ENCODE measurements at places on chromosomes 13 and 19. TPM values are rescaled to one million over a fixed set of nuclear protein-coding genes. Genes with fewer than 3 reads are reported as not detected.

Gene PCDH17
- total RNA-seq: 8.9 TPM

Gene ZNF90
- total RNA-seq: 0.71 TPM

Gene LGI4
- 52.9 TPM for total RNA-seq

DNA sequence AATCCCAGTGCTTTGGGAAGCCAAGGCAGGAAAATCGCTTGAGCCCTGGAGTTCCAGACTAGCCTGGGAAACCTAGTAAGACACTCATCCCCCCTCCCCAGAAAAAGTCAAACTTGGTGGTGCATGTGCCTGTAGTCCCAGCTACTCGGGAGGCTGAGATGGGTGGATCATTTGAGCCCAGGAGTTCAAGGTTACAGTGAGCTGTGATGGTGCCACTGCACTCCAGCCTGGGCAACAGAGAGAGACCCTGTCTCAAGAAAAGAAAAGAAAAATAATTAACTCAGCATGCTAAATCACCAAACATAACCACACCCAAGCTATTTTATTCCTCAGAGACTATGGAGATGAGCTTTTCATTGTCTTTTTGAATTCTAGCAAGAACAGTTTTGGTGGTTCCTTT is 56.2 kb upstream of the SCEL start:
- no peak overlapping the region for H3K27ac ChIP-seq
- H3K36me3 ChIP-seq: no peaks in the 10 kb centered on the region
- peaks cover 14% of the 10 kb centered on the region for H3K4me1 ChIP-seq
- H3K4me3 ChIP-seq: no peak overlapping the region
- DNase-seq: no peak

DNA sequence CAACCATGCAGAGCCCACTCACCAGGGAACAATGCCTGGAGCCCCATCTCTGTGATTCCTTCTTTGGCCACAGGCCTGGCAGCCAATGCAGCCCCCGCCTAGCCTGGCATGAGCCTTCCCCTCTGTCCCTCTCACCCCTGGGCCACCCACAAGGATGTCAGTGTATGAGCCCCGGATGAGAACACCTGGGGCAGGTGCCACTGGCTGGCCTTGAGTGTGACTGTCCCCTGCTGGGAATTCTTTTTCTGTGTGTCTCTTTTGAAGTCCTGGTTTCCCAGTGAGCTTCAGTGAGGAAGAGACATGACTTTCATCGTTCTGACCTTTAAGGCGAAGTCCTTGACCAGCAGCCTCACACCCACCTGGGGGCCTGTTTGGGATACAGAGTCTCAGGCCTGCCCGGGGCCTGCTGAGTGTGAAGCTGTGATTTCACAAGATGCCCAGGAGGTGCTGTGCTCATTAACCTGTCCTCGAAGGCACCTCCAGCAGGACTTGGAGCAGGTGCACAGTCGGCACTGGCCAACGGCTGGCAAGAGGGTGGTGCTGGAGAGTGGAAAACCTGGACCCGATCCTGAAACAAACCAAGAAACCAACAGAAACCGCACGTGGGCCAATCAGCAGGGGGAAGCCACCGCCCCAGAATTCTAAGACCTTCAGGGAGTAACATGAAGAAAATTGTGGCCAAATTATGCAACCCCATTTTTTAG is 27.4 kb upstream of the SPACA7 start:
- no peak overlapping the region for H3K4me3 ChIP-seq
- H3K27me3 ChIP-seq: peaks cover 56% of the 10 kb centered on the region
- DNase-seq: no peak
- H3K4me1 ChIP-seq: no peaks in the 10 kb centered on the region

- H3K36me3 ChIP-seq: peaks cover 51% of the 10 kb centered on the region
- no peak overlapping the region for H3K4me3 ChIP-seq
- no peaks in the 10 kb centered on the region for H3K27me3 ChIP-seq
- H3K4me1 ChIP-seq: peaks cover 41% of the 10 kb centered on the region
- H3K27ac ChIP-seq: no peak overlapping the region
Measured at GRCh38 chr19:44647144-44647543, 3.4 kb downstream of the PVR start.

DNA sequence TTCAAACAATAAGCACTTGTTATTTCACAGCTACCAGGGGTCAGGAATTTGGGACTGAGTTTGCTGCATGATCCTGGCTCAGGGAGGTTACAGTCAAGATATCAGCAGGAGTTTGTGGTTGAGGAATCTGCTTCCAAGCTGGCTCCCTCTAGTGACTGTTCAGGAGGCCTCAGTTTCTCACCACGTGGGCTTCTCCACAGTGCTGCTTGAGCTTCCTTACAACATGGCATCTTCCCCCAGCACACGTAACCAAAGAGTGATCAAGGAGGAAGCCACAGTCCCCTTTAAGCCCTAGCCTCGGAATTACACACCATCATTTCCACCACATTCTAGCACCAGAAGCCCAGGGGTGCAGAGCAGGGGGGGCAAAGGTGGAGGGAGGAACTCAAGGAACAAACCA is 28.8 kb downstream of the CELF5 start:
- no peak for DNase-seq
- H3K27ac ChIP-seq: no peak overlapping the region
- no peak overlapping the region for H3K4me3 ChIP-seq
- no peaks in the 10 kb centered on the region for H3K4me1 ChIP-seq
- no peaks in the 10 kb centered on the region for H3K36me3 ChIP-seq

GRCh38 chr13:80945328-80945727 is 604.4 kb upstream of the SPRY2 start:
- H3K36me3 ChIP-seq: no peaks in the 10 kb centered on the region
- no peak overlapping the region for H3K4me3 ChIP-seq
- H3K27me3 ChIP-seq: no peaks in the 10 kb centered on the region
- H3K4me1 ChIP-seq: no peaks in the 10 kb centered on the region
- DNase-seq: no peak
- no peak overlapping the region for H3K27ac ChIP-seq
